ENCODE measurements at places on chromosomes 7 and 10.

GRCh38 chr7:34320926-34321661 is 336.9 kb upstream of the NPSR1 start:
- peak; percentile 27 for DNase-seq

- DNase-seq, result no peak
Observed at GRCh38 chr7:96314402-96315124, 7.3 kb downstream of the SLC25A13 start.

- DNase-seq, result no peak
Observed at GRCh38 chr7:112036071-112036470, 170.1 kb downstream of the DOCK4 start.

- peak; percentile 93 for DNase-seq
Observed at GRCh38 chr7:13920053-13920697, 69.3 kb downstream of the ETV1 start.

- DNase-seq, result no peak
Observed at GRCh38 chr7:101154693-101155102, 422 bp downstream of the AP1S1 start.

GRCh38 chr7:29482056-29482455 is 81.6 kb upstream of the PRR15 start:
- no peak for DNase-seq

DNA sequence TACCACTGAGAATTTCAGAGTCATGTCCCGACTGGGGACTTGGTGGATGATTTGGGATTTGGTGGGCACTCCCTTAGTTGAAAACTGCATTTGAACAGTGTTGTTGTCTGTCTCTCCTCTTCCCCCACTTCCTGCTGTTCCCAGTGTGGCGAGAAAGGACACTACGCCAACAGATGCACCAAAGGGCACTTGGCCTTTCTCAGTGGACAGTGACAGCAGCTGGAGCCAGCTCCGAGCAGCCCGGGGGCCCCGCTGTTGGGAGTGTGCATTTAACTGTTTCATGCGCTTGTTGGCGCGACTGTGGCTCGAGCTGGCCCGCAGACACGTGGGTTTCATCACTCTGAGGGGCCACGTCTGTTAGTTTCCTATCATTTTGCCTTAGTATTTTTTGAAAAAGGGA is 9.7 kb downstream of the ATP5MF start:
- no peak for DNase-seq

- no peak for DNase-seq
Observed at GRCh38 chr10:71536332-71536731, 139.6 kb downstream of the CDH23 start.

GRCh38 chr7:69411018-69411417 is 187.3 kb upstream of the AUTS2 start:
- DNase-seq, result no peak

DNA sequence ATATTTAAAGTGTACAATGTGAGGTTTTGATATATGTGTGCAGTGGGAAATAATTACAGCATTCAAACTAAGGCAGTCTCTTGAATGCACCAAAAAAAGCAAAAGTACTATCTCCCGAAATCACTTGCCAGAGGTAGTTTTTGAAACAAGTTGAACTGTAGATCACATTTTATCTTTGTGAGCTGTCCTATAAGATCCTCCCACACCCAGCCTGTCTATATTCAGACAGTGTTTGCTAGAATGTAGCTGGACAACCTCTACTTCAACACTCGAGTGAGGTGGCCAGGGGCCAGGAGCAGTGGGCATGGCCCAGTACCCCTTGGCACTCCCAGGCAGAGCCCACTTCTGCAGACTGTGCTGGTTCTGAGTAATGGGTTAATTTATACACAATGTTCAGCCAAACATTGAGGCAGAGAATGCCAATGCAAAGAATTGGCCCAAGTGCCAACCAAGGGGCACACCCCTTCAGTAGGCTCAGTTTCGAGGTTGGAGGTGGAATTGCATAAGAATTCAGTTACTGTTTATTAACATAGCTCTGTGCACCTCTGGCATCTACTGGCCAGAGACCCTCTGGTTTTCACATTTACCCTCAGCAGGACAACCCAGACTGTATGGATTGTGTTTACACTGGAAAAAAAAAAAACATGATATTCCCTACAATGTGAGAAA is 70.5 kb downstream of the AHR start:
- no peak for DNase-seq

- DNase-seq, result no peak
Observed at GRCh38 chr7:24963218-24963617, 16.8 kb downstream of the OSBPL3 start.

DNA sequence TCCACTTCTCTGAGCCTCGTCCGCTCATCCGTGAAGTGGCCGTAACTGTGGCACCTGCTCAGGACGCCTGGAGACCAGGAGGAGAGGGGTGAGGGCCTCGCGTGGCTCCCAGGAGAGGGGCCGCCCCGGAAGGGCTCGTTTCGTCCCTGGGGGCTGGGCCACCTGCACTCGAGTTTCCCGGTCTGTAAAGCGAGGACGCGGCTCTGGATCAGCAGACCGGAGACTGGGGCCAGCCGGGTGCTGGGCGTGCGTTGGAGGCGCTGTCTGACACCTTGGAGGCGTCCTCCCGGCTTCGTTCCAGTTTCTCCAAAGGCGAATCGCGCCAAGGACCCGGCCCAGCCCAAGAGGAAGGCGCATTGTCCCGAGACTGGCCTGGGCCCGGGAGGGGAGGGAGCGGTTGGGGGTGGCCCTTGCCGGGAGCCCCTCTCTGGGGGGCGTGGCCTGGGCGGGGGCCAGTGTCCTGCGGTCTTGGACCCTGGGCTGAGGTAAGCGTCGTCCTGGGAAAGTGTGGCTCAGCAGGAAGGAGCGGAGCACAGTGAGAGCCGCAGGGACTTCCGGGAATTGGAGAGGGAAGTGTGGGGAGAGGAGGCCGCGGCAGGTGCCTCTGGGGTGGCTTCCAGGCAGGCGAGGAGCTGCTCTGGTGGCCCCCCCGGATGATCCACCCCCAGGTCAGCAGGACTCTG is 89.6 kb downstream of the FOXL3 start:
- DNase-seq, result no peak

DNA sequence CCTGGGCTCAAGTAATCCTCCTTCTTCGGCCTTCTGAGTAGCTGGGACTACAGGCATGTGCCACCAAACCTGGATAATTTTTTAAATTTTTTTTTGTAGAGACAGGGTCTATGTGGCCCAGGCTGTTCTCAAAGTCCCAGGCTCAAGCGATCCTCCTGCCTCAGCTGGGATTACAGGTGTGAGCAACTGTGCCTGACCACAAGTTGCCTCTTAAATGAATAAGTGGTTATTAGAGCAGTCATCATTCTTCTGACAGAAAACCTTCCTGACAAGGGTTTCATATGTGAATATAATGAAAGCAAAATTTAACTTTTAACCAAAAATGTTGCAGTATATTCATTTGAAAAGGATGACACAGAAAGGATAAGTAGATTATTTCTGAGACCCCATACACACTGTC is 532.5 kb downstream of the GRM8 start:
- DNase-seq, result no peak

GRCh38 chr7:138900035-138900828 is 81.0 kb downstream of the KIAA1549 start:
- DNase-seq, result no peak

DNA sequence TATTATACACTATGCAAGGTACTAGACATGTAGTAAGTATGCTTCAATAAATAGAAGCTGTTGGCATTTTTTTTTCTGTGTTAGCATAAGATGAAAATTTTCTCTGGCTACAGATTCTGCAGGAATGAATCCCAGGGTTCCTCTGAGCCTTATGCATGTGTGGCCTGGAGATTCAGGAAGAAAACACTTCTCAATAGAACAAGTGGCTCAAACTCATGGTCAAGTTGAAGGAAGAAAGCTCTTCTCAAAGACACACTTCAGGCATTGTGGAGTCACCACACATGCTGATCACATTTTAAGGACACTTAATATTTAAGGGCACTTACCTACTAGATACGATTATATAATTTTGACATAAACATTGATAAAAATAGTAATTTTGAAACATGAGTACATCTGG is 19.5 kb downstream of the DNAH11 start:
- DNase-seq, result no peak

DNA sequence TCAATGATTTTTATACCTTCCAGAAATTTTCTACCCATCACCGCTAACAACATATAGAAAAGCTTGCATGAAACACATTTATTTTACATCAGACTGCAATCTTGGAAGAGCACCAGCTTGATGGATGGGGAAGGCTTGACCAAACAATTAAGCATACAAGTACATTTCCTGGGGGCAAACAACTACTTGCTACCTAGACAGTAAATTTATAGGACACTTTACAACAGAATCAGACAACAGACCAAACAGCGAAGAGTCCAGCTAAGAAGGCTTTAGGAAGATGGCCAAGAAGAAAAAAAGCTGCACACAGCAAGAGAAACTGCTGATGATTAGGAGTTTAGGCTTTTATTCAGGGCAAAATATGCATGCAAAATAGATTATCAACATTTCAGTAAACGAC is 8.0 kb downstream of the AASS start:
- no peak for DNase-seq

DNA sequence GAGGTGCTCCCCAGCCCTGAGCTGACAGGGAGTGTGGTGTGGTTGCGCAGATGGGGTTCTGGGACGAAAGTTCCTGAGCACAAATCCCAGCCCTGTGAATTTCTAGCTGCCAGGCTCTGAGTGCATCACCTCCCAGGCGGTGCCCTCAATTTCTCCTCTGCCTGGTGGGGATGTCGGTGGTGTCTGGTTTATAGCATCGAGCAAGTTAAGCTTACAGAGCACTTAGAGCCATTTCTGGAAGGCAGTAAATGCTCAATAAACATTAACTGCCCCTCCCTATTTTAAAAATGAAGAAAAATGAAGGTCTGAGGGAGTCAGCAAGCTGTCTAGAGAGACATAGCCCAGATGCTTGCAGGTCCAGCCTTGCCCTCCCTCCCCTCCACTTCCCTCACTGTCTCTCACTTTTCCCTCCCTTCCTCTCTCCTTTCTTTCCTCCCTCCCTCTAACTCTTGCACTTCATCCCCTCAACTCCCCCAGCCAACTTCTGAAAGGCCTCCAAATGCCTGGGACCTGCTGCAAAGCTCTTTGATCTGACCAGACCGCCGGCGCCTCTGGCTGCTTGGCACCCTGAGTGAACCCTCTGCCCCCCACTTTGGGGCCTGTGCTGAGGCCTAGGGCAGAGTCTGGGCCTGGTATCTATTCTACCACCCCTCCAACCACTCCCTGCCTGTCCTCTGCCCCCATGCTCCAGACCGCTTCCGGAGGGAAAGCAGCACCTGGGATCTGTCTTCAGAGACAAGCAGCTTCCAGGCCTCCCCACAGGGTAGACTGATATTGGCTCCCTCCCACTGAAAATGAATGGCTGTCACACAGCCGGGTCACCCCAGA is 438.3 kb downstream of the RPS24 start:
- DNase-seq, result no peak

DNA sequence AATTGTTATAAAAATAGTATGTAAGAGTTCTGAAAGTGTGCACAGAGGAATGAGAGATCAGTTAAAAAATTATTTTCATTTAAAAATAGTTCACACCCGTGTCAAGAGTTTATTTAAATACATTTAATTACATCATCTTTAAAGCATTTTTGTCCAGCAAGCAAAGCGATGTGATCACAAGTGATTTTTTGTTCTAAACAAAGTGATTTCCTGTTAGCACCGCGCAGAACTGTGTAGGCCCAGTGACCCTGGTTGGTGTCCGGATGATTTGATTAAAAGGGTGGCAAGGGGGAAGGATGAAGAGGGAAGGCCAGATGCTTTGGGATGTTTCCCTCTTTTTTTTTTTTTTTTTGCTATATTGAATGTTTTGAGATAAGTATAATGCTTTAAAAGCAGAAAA is 227.8 kb upstream of the PITRM1 start:
- DNase-seq, result no peak

- no peak for DNase-seq
Observed at GRCh38 chr10:100534726-100535125, 1.0 kb upstream of the HIF1AN start.

DNA sequence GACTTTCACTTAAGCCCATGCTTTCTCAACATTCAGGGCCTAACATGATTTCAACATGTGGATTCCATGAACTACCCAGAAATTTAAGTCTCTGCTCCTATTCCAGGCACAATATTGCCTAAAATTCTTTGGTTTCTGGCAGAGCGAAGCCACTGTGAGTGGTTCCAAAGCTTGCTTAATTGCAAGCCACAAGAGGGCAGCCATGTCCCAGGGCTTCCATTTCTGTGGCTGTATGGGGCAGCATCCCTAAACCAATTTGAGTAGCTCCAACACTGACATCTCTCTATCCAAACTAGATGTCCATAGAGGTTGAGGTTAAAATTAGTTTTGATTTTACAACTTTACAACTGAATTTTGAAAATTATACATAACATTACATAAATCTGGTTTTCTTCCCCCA is 56.3 kb upstream of the MDFIC start:
- no peak for DNase-seq

GRCh38 chr10:78843495-78843894 is 225.3 kb upstream of the ZMIZ1 start:
- DNase-seq, result no peak

GRCh38 chr7:4136036-4136435 is 546.1 kb upstream of the FOXK1 start:
- no peak for DNase-seq

DNA sequence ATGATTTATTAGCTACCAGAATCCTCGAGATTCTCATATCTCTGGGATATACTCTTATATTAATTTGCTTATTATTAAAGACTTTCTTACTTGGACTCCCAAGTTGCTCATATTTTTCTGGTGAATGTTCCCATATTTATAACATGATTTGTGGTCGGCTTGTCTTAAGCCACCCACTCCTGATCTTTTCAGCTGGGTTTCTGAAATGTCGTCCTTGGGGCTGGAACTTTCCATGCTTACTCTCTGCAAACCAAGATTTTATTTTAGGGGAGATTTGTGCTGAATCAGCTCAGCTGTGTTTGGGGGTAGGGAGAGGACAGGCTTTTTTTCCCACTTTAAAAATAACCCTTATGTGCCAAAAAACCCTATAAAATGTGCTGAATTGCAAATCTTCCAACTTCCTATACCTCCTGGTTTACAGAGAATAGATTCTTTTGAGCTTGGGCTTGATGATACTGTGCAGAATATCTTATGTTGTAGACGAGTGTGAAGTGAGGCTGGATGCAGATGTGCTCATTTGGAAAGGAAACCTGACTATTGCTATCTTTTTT is 162.1 kb downstream of the SND1 start:
- DNase-seq, result no peak

- no peak for DNase-seq
Observed at GRCh38 chr10:119087271-119087882, 6.8 kb upstream of the EIF3A start.

DNA sequence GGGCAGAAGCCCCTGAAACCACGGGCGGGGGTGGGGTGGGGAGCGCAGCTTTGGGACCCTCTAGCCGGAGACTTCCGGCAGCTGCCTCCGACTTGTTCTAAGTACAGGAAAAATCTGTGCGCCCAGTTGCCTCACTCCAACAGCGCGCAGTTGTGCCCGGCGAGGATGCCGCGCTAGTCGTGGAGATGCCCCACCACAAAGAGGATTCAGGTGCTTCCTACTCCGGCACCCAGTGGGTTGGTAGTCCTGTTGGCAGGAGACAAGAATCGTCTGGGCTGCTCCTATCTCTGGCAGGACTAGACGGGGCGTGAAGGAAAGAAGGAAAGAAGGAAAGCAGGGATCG is 465 bp upstream of the NPY start:
- DNase-seq, result no peak

All from NCI-H187 treated with DMSO at 0.1 percent for 48 hours (cell line).